SJSA1 (cell line): ENCODE measurements at places on chromosomes 7 and 10. TPM values are rescaled to one million over a fixed set of nuclear protein-coding genes. Genes with fewer than 3 reads are reported as not detected.

DNA sequence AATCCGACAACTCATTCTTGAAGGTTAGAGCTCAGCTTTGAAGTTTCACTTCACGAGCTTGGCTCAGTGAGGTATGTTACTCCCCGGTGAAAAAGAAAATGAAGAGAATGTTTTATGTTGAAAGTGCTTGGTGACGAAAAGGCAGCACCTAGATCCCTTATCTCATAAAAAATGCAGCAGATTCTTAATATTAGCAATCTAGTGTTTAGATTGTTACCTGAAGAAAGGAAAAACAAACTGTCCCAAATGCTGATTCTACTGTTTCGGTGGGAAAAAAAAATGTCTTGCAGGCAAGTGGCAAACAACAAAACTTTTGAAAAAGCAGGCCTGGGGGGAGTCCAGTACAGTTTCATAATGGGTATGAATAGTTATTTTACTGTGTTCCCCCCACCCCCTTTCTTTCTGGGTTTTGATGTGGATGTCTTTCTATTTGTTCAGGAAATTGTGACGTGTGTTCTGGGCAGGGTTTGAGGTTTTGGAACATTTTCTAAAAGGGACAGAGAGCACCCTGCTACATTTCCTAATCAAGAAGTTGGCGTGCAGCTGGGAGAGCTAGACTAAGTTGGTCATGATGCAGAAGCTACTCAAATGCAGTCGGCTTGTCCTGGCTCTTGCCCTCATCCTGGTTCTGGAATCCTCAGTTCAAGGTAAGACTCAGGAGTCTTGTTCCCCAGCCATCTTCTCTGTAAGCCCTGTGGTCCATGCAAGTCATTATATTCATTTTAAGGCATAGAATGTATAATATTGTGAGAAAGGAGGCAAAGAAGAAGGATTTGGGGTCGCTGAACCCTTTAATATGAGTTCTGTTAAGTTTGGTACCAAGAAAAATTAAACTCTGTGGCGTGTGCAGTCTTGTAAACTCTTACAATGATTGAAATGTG lies at the start of gene SRGN:
Gene SRGN (plus strand): TSS at position 514 of the 881 bp plus-strand sequence. CDS start 55 bp downstream, at position 569.
- H3K27me3 ChIP-seq, result no peaks in the 10 kb centered on the region
- H3K4me3 ChIP-seq, result peak within 1 kb of the TSS; percentile 40

DNA sequence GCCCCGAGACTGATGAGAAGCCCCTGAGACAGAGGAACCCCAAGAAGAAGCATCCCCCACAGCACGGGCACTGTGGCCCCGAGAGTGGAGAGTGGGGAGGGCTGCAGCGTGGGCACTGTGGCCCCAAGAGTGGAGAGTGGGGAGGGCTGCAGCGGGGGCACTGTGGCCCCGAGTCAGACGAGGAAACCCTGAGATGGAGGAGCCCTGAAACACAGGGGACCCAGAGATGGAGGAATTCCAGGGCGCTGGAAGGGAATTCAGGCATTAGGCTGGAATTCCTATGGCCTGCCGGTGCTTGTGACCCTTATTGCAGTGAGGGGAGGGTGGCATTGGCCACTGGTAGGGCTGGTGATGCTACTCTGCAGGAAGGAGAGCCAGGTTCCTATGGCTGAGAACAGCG lies 168.6 kb upstream of the SHH start:
- no peaks in the 10 kb centered on the region for H3K4me1 ChIP-seq
- H3K36me3 ChIP-seq, result no peaks in the 10 kb centered on the region
- peak; percentile 31 for DNase-seq
- no peak overlapping the region for H3K4me3 ChIP-seq
- no peak overlapping the region for H3K27ac ChIP-seq

The PROSER2 gene
- total RNA-seq, result 3.0 and 7.5 TPM in 2 replicates

DNA sequence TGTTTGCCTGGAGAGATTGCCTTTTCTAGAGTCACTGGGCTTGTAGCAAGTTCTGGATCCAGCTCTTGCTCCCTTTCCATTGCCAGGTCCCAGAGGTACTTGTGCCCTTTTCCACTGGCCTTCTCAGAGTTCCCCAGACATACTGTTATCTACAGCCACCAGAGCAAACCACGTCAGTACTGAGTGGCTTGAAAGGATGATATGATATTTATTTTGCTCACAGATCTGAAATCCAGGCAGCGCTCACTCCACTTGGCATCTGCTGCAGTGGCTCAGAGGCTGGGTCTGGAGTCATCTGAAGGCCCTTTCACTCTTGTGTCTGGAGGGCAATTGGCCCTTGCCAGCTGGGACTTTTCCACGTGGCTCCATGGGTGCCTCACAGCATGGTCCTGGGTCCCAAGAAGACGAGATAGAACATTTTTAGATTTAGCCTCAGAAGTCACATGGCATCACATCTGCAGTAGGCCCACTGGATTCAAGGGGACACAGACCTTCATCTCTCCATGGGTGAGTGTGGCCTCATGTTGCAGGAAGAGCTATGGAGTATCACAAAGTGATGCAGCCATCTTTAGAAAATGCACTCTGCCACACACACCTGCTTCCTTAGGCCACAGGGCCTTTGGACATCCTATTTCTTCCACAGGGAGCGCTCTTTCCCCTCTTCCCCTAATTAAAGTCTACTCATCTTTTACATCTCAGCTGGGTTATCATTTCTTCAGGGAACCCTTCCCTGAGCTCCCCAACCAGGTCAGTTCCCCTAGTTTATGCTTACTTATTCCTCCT lies 22.9 kb upstream of the TCF7L2 start:
- DNase-seq, result no peak
- H3K27ac ChIP-seq, result no peak overlapping the region
- H3K4me3 ChIP-seq, result no peak overlapping the region
- H3K36me3 ChIP-seq, result no peaks in the 10 kb centered on the region
- H3K27me3 ChIP-seq, result no peaks in the 10 kb centered on the region

The TDRD1 gene
- total RNA-seq, result not detected in 2 replicates

DNA sequence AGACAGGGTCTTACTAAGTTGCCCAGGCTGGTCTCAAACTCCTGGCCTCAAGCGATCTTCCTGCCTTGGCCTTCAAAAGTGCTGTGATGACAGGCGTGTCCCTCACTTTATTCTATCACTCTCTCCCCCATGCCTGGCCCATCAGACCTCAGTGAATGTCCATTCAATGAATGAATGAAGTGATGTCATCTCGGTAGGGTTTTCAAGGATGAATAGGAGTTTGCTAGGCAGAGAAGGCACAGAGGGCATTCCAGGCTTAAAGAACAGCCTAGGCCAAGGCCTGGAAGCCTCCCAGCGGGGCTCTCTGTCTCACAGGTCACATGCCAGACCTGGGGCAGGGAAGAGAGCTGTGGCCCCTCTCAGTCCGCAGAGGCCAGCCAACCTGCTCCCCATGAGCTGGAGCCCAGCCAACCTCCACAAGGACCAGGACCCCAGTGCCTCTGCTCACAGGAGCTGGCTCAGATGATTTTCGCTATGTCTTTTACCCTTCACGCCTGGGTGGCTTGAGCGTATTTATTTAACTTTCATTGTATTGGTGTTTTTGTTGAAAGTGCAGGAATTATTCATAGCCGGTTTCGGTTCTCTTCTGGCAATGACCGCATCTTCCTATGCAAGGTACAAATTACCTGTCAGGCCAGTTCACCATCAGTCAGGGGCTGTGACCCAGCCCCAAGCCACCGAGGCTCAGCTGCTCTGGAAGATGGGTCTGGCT lies 11.8 kb upstream of the TNRC18 start:
- no peaks in the 10 kb centered on the region for H3K4me1 ChIP-seq
- no peak for DNase-seq
- no peaks in the 10 kb centered on the region for H3K27me3 ChIP-seq

DNA sequence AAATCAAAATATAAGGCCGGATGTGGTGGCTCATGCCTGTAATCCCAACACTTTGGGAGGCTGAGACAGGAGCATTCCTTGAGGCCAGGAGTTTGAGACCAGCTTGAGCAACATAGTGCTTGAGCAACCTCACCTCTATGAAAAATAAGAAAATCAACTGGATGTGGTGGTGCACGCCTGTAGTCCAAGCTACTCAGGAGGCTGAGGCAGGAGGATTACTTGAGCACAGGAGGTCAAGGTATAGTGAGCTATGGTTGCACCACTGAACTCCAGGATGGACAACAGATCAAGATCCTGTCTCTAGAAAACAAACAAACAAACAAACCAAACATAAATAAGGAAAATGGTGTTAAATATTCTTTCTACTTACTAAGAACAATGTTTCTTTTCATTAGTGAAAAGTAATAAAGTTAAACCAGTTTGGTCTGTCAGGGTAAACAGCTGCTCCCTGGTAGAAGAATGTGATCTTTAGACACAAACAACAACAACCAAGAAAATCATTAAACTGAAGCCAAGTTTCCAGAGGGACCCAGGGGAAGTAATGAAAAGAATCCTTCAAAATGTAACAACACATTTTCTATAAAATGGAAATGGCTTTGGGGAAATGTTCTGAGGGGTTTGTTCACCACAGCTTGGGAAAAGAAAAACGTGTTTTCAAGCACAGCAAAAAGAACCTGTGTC lies 17.5 kb upstream of the BAG3 start:
- H3K27ac ChIP-seq, result no peak overlapping the region
- H3K36me3 ChIP-seq, result no peaks in the 10 kb centered on the region
- H3K4me1 ChIP-seq, result no peaks in the 10 kb centered on the region
- DNase-seq, result no peak
- H3K27me3 ChIP-seq, result no peaks in the 10 kb centered on the region

DNA sequence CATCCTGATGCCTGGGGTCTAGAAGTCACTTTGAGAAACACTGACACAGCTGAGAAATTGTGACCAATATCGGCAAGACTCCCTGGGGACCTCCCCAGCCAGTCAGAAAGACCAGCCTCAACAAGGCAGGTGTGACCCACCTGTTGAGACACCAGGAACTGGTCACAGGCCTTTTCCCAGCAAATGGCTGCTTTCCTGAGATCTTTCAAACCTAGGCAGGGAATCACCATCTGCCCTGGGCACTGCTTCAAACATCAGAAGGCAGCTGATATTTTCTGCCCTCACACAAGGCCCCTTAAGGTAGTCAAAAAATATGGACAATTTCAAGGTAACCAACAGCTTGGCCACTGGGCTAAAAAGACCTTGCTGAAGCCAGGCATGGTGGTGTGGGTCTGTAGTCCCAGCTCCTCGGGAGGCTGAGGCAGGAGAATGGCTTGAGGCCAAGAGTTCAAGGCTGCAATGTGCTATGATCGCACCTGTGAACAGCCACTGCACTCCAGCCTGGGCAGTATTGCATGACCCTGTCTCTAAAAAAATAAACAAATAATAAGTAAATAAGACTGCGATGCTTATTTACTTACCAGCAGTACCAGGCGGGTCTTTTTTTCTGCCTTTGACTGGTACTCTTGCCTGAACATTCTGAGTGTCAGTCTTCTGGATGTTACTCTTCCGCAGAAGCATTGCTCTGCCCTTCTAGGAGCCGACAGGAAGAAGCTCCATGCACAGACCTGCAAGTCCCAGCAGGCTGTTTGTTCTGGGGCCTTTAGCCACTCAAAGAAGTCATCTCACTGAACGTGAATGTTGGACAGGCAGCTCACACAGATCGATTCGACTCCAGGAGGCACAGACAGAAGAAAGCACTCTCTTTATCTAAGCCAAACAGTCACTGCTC lies 59.7 kb downstream of the SORBS1 start:
- DNase-seq, result no peak
- H3K27ac ChIP-seq, result no peak overlapping the region
- H3K4me3 ChIP-seq, result no peak overlapping the region
- no peaks in the 10 kb centered on the region for H3K4me1 ChIP-seq
- H3K27me3 ChIP-seq, result peaks cover 2% of the 10 kb centered on the region; the same call in 1 of the 2 replicates
